ENCODE measurements at places on chromosomes 11 and 22.
A peak's percentile ranks its signal among the peaks of the same experiment; 100 is the strongest.

DNA sequence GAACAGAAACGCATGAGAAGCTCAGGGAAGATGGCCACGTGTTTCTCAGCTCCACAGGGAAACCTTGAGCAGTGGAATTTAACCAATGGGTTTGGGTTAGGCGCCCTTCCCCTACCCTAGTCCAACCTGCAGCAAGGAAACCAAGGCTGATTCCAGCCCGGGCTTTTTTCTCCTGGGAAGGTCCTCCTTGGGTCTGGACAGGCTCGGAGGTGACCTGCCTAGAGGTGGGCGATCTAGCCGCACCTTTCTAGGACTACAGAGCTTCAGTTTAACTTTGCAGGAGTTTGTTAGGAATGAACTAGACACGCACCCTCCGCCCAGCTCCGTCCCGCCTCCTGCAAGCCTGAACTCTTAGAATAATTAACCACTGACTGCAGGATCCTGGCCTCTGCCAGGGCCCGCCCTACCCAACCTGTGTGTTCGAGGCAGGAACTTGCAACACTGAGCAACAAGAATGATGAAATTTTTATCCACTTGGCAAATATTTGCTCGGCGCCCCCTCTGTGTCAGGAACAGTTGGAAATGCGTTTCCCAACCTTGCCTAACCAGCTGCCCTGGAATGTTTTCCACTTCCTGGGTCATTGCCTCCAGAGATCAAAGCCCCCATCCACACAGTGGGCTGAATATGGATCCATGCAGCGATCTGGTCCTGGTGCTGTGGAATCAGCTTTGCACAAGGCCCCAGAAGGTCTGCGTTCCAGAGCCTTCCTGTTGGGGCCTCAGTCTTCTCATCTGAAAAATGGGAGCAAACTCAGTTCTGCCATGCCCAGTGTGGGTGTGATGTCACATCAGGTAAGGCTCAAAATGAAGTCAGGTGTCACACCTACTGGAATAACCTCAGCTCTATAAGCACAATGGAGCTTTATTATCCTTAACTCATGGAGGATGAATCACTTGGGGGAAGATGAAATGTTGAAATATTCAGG lies 13.3 kb downstream of the MPST start:
- DNase-seq: peak; percentile 86

DNA sequence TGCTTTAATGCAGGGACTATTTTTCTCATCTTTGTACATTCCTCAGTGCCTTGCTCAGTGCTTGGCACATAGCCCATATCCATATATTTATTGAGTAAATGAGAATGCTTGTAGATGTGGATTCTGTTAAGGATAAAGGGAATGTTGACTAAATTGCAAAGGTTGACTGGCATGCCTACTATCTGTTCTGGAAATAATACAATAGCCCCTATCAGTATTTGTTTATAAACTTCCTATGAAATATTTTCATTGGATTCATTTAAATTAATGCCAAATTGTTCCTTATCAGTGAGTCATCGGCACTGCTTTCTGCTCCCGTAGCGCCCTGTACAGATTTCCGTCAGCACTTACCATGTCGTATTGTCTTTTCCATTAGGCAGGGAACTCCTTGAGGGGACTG lies 8.0 kb downstream of the RNF121 start:
- DNase-seq: peak; percentile 22

- no peak for DNase-seq
These were observed 800.9 kb downstream of the BRD1 start for GRCh38 chr22:49026494-49027367.

DNA sequence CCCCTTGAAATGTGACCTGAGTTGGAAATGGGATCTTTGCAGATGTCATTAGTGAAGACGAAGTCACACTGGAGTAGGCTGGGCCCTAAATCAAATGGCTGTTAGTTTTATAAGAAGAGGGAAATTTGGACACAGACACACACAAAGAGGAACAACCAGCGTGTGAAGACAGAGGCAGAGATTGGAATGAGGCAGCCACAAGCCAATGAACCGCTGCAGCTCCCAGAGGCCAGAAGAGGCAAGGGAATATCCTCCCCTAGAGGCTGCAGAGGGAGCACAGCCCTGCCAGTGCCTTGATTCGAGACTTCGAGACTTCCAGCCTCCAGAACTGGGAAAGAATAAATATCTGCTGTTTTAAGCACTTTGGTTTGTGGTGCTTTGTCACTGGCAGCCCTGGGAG lies 484.5 kb downstream of the MN1 start:
- no peak for DNase-seq

DNA sequence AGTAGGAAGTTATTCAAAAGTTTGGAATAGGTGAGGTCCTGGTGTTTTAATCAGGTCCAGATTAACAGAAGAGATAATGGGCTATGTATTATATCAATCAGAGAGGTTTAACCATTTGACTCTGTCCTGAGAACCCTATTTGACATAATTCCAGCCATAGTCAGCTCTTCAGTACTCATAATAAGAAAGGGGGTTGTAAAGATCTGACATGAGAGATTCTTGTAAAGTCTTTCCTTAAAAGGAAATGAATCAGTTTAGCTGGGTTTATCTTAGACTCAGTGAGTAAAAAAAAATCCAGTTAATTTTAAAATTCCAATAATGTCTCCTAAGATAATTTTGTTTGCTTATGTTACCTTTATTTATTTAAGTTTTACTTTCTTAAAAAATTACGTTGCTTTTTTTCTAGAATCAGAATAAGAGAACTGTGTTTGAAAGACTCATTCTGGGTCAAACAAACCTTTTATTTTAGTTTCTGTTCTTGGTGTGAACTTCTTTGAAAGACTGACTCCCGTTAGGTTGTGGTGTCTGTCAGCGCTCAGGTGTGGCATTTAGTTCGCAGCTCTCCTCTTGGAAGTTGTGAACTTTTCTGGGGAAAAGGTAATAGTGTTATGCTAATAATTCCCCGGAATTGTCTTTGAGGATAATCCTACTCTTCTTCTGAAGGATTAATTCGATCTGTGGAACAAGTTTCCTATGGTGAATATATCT lies 20.5 kb downstream of the NUCB2 start:
- DNase-seq: no peak

DNA sequence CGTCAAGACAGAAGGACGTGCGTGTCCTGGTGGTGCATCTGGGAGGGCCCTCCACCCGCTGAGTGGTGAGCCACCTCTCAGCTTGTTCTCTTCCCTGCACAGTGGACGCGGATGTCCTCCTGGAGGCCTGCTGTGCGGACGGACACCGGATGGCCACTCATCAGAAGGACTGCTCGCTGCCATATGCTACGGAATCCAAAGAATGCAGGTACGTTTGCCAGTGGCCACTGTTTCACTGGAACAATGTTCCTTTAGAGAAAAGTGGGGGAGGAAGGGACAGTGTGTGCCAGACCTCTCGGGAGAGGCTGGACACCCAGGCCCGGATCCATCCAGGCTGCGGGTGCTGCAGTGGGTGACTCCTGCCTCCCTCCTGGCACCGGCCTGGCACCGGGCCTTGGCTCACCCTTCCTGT lies 15.9 kb downstream of the FBLN1 start:
- peak; percentile 78 for DNase-seq

- no peak for DNase-seq
These were observed 576.5 kb upstream of the B3GAT1 start for GRCh38 chr11:134988495-134988894.

- no peak for DNase-seq
These were observed 166.8 kb downstream of the CSNK2A3 start for GRCh38 chr11:11186249-11186648.

DNA sequence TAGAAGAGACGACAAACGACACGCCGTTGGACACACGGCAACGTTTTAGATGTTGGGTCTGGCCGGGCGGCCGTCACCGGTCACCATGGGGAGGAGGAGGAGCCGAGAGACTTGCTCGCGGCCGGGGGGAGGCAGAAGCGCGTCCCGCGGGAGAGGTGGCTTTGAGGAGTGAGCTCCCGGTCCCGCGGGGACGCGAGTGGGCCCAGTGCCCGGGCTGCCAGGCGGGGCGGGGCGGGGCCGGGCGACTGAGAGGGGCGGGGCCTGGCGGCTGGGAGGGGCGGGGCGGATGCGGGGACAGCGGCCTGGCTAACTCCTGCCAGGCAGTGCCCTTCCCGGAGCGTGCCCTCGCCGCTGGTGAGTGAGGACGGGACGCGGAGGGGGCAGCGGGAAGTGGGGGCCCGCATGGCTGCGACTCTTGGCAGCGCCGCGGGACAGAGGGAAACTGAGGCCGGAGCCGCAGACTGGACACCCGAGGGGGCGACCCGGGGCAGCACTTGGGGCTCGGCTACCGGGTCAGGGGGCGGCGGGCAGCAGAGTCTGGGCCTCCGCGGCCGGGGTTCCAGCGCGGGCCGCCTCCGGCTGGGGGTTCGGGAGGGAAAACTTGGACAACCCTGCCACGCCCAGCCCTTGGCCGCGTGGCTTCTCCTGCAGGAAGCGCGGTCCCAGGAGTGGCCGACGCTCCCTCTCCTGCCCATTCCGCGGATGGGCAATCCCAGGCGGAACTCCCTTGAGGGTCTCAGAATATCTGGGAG lies at the start of gene TSPO:
Gene TSPO, plus strand, starts transcription at position 309 of the 752 bp plus-strand sequence. CDS start 7,680 bp downstream, outside the sequence.
- DNase-seq: peak; percentile 62

DNA sequence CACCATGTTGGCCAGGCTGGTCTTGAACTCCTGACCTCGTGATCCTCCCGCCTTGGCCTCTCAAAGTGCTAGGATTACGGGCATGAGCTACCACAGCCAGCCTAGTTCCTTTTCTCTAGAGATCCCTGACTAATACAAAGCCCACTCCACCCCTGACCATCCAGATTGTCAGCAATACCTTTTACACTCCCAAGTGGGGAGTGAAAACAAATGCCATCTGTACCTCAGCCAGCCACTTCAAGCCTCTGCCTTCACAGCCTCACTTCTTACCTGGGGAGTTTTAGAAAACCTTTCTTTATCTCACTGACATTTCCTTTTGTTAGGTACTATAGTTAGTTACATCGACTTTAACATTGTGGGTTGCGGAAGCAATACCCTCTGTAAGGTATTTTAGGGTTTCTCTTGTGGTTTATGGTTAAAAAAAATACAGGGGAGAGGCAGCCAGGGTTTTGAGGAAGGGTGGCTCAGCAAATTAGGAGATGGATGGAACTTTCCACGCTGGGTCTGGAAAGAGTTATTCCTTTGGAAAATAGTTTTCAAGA lies 8.9 kb downstream of the TOM1 start:
- DNase-seq: no peak

DNA sequence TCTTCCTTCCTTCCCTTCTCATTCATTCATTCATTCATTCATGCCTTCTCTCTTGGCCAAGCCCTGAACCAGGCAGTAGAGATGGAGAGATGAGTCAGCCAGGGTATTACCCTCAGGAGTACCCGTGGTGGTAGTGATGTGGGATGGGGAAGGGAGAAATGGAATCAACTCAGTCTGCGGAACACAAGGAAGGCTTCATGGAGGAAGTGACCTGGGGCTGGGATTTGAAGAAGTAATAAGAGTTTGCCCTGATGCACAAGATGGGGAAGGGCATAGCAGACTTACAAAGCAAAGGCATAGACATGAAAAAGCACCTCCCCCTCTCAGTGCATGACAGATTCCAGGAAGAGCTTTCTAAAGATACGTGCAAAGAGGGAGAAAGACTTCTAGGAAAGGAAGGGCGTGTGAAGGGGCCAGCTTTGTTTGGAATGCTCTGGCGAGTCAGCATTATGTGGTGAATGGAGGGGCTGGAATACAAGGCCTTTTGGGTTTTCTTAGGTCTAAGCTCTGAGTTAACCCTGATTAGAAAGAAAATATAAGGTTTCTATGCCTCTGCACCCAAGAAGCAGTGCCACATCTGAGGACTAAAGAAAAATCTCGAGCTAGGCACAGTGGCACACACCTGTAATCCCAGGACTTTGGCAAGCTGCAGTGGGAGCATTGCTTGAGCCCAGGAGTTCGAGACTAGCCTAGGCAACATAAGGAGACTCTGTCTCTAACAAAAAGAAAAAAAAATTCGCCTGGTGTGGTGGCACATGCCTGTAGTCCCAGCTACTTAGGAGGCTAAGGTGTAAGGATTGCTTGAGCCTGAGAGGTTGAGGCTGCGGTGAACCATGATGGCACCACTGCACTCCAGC lies 36.4 kb upstream of the ACER3 start:
- DNase-seq: peak; percentile 27

- no peak for DNase-seq
These were observed 1.1 kb downstream of the LZTR1 start for GRCh38 chr22:20983081-20983771.

GRCh38 chr11:69116671-69117070 lies 39.1 kb upstream of the SMIM38 start:
- no peak for DNase-seq

GRCh38 chr11:126990716-126991480 lies 9.7 kb downstream of the KIRREL3 start:
- peak; percentile 66 for DNase-seq

DNA sequence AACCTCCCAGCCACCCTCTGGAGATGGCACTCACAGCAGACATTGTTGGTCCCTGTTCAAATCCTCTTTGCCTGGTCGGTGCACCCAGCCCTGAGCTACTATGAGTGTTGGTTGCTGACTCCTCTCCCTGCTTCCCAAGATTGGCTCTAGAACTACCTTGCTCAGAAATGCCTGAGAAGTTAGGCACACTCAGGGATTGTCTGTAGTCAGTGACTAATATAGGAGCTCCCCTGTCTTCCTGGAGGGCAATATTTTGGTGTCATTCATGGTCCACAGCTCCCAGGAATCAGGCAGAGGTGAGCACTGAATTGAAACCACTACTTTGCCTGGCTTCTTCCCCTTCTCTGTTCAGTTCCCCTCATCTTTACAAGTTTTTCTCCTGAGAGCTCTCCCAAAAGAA lies 325.9 kb downstream of the MIAT start:
- DNase-seq: no peak

DNA sequence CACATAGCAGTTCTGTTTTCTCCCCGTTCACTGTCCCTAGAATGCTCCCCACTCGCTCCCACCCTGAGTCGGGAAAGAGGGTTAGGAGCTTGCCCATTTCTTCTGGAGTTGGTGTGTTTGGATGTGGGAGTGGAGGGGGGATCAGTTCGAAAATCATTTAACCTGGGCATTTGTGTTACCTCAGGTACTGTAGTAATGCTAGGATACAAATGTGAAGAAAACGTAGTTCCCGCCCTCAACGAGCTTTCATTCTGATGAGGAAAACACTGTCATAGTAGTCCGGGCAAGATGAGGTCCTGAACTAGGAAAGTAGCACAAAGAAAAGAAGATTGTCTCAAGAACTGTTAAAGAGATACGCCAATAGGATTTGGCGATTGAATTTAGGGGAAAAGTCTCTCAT lies 539 bp downstream of the SDHD start:
- DNase-seq: no peak

- no peak for DNase-seq
These were observed 36.2 kb upstream of the CSNK2A3 start for GRCh38 chr11:11389238-11389637.

DNA sequence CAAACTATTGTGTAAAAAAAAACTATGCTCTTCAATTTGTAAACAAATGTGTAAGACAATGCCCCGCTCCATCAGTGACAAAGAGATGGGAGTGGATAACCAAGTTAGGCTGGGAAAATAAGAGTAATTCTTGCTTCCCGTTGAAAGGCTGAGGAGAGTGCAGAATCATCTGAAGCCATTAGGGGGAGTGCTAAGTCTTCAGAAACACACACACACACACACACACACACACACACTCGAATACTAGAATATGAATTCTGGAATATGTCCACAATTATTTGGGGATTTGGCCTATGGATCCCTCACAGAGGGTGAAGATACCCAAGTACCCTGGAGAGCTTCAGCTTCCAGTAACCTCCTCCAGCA lies 27.8 kb upstream of the ROBO3 start:
- peak; percentile 89 for DNase-seq

GRCh38 chr11:19012636-19013035 lies 47.9 kb downstream of the MRGPRX2 start:
- no peak for DNase-seq
